ENCODE measurements at places on chromosomes 6 and 20.

DNA sequence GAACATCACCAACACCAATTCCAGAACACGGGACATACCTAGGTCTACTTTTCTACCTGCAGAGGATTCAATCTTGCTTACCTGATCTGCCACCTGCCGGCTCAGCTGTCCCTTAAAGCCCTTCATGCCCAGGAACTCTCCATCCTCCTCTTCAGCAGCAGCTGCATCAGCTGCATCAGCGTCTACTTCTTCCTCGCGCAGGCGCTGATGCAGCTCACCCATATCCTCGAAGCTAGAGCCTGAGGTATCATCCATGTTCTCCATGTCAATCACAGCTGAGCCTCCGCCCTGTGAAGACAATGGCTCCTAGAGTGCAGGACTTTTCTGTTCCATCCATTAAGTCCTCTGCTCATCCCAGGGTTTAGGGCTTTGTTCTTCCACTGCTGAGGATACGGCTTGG, 918 bp downstream of the YIPF3 start:
- DNase-seq = no peak

DNA sequence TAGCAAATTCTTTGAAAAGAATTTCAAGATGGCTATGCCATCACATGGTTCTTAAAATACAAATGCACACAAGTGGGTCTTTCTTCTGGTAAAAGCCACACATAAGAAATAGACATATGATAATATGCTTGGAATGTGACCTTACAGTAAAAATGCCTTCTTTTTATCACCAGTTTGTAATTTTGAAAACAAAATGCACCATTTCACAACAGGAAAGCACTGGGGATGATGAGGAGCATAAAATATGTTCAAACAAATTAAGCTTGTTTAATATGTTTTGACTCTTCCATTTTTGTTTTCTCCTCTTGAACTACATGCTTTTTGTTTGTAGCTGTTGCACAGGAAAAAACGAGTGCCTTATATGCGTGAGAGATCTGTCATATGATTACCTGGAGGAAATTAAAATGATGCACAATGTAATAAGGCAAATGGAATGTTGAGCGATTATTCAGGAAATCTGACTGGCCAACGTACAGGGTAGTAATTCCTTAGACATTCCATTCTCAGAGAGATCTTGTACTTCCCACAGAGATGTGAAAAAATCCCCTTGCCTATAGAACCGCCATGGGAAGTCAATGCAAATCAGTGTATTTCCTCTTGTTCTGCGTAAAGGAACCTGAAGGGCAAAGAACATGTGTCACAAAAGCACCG, 911.6 kb downstream of the TFAP2A start:
- no peak for DNase-seq

GRCh38 chr20:45427236-45428149, 11.6 kb downstream of the PIGT start:
- DNase-seq = no peak

DNA sequence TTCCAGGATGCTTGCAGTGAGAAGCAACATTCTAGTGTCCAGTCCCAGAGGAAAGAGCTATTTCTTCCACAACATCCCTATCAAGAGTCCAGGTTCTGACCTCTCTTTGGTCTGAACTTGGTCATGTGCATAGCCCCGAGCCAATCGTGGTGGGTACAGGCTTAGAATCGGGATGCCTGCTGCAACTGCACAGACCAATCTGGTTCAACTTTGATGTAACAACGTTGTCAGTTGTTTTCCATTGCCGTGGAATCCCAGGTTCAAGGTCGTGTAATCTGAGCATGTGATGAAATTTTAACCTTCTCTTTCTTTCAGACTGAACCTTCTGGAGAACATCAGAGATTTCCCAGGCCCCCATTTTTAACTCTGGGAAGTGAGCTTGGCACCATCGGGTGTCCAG, 130.5 kb downstream of the ANKRD60 start:
- DNase-seq = no peak

- DNase-seq = no peak
Measured at GRCh38 chr20:2805689-2806350, 5.4 kb upstream of the CPXM1 start.

DNA sequence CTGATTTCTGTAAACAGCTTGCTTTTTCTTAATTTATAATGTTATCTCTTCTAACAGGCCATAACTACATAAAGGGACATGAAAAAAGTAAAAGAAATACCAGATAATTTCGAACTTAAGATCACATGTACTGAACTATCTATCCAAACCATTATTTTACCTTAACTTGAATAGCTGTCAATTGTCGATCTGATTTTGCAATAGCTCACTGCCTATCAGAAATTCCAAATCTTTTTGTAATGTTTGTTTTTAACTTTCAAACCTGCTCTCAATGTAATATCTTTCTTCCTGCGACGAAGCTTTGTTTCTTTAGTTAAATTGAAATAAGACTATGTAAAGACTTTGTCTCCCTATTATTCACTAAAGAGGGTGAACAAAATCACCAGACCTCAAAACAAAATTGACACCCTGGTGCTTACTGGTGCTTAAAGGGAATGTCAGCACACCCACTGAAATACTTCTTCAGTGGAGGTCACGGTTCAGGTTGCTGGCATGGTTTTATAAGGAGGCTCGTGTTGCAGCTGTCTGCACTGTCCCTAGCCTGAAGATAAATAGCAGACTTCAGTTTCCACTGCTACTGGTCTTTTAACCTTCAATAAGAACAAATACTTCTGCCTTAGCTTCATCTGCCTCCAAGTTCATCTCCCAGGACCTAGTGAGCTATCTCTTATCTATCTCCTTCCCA, 117.5 kb upstream of the QKI start:
- DNase-seq = no peak

DNA sequence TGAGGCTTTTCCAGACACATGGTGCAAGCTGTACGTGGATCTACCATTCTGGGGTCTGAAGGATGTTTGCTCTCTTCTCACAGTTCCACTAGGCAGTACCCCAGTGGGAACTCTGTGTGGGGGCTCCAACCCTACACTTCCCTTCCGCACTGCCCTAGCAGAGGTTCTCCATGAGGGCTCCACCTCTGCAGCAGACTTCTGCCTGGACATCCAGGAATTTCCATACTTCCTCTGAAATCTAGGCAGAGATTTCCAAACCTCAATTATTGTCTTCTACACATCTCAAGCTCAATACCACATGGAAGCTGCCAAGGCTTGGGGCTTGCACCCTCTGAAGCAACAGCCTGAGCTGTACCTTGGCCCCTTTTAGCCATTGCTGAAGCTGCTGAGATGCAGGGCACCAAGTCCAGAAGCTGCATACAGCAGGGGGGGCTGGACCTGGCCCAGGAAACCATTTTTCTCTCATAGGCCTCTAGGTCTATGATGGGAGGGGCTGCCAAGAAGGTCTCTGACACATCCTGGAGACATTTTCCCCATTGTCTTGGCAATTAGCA, 11.6 kb downstream of the PDSS2 start:
- no peak for DNase-seq

DNA sequence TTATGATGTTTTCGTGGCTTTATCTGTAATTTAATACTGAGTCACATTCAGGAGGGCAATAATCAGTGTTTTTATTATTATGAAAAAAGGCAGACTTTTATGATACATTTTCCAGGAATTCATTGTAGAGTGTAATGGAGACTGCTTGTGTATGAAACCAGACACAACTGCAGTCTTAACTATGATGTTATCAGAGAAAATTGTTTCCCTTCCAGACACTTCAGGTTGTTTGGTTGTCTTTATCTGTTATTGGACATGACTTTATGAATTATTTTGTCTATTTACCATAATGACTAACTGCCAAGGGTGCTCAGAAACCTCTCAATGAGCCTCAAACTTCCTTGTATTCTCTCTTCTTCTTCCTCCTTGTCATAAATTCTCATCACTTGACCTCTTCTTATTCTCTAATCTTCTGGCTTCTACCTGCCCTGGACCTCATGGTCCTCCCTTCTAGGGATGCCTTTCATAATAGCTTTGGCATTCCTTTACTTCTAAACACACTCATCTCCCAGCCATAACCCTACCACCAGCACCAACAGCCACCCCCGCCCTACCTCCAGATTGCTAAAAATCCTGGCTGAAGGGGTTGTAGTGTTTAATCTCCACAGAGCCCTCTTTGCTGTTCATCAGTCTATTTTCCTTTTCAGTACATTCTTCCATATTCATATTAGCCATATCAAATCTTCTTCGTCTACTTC, 492.5 kb downstream of the CDKAL1 start:
- DNase-seq = no peak

- DNase-seq = no peak
Measured at GRCh38 chr6:2102966-2103365, 142.4 kb downstream of the GMDS start.

- no peak for DNase-seq
Measured at GRCh38 chr6:143743301-143744166, 65.8 kb downstream of the PHACTR2 start.

GRCh38 chr6:84167457-84167856, 60.0 kb downstream of the CEP162 start:
- no peak for DNase-seq
